ENCODE measurements at places on chromosomes 3 and 15.

- no peak overlapping the region for H3K27ac ChIP-seq
- H3K27me3 ChIP-seq = peaks cover 12% of the 10 kb centered on the region
- DNase-seq = no peak
- H3K36me3 ChIP-seq = no peaks in the 10 kb centered on the region
Measured at GRCh38 chr3:150270883-150271590, 137.1 kb upstream of the TSC22D2 start.

GRCh38 chr3:58025406-58025805 lies 17.2 kb downstream of the FLNB start:
- no peak overlapping the region for H3K4me3 ChIP-seq
- H3K4me1 ChIP-seq = peaks cover 68% of the 10 kb centered on the region
- H3K27ac ChIP-seq = no peak overlapping the region
- no peak for DNase-seq
- H3K36me3 ChIP-seq = peaks cover 6% of the 10 kb centered on the region

DNA sequence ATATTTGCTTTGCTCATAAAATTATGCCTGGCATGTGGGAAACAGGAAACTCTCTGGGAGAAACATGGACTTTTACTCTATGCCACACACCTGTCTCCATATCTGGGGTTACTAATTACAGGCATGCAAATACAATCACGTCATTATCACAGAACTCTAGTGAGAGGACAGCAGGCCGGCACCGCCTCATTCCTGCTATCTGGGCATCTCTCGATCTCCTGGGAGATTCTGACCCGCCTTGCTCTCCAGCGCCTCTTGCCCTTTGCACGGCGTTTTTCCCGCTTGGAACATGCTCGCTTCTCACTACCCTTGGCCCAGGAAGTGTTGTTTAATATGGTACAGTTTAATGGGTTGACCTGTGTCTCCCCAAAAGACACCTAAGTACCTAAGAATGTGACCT lies 45.4 kb upstream of the PARL start:
- no peaks in the 10 kb centered on the region for H3K36me3 ChIP-seq
- H3K4me3 ChIP-seq = no peak overlapping the region
- H3K27me3 ChIP-seq = no peaks in the 10 kb centered on the region
- DNase-seq = no peak

GRCh38 chr15:31477851-31478701 lies 151.4 kb downstream of the KLF13 start:
- H3K4me1 ChIP-seq = peaks cover 53% of the 10 kb centered on the region
- no peak overlapping the region for H3K4me3 ChIP-seq
- peaks cover 35% of the 10 kb centered on the region for H3K36me3 ChIP-seq
- H3K27ac ChIP-seq = no peak overlapping the region
- DNase-seq = no peak

All from activated CD4-positive, alpha-beta memory T cell treated with anti-CD3 and anti-CD28 coated beads, Interleukin-2, amount 10 ng/mL, durations not matched to agents 7 days and 5 days (primary cell).